Transverse colon (tissue), 4 donors: ENCODE measurements at places on chromosomes 5 and 9. TPM values are rescaled to one million over a fixed set of nuclear protein-coding genes. Genes with fewer than 3 reads are reported as not detected.

TAF11L10 gene
- total RNA-seq, result not detected

TMOD1 gene
- total RNA-seq, result 7.3 TPM

CDH18 gene
- not detected for total RNA-seq

BRD9 gene
- 34.0 TPM for total RNA-seq

SLC34A3 gene
- not detected for total RNA-seq

LCN15 gene
- not detected for total RNA-seq

TCERG1 gene
- total RNA-seq, result 116 TPM

UBE2QL1 gene
- total RNA-seq, result 0.64 TPM

PCDHA4 gene
- 3.2 TPM for total RNA-seq

INSYN2B gene
- total RNA-seq, result not detected

ITGA1 gene
- 42.6 TPM for total RNA-seq

FRRS1L gene
- 0.40 TPM for total RNA-seq

- DNase-seq, result no peak
Measured at GRCh38 chr5:53882676-53883031, 322.2 kb downstream of the NDUFS4 start.

- DNase-seq, result no peak
Measured at GRCh38 chr9:129549139-129549538, 71.8 kb downstream of the C9orf50 start.

- no peak for DNase-seq
Measured at GRCh38 chr5:103624035-103624480, 61.5 kb upstream of the NUDT12 start.

DNA sequence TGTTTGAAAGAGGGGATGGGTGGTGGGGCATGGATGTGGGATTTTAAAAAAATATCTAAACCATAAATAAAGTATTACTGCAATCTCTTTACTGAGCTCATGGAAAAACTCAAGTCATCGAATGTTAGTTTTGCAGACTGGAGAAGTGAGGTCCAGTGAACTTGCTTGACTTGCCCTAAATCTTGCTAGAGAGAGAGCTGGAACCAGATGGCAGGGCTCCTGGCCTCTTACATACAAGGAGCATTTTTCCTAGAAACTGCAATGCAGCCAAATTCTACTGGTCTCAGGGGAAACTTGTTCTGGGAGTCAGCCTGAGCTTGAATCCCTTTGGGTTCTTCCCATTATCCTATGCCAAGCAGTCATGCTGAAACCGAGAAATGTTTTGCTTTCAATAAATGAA, 2.9 kb upstream of the TGFBI start:
- DNase-seq, result no peak

DNA sequence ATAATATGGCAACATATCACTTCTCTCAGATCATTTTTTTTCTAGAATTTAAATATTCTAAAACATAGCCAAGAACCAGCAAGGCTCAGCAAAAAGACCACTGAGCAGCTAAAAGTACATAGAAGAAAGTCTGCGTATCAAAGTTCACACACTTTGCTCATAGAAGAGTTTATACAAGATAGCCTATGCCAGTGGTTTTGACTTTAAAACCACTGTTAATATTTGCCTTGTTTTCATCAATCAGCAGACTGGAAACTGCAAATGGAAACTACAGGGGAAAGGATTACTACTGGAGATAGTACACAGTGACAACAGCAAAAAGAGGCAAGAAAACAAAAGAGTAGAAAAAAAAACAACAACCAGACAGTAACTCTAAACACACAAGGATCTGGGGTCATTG, 483.3 kb downstream of the ZSWIM6 start:
- no peak for DNase-seq

DNA sequence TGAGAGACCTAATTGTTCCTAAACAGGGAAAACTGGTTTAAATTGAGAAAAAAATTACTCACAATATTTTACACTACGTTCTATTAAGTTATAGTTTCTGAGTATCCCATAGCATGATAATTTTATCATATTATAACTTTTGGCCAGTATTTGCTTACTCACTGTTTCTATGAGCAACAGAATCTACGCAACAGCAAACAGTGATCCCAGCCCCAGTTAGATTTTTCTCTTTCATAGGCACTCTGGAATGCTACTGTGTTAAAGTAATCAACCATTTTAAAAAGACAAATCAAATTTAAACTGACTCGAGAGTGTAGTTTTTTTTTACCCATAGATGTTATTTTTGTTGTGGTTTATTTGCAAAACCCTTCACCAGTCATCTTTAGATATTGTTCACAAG, 107.2 kb downstream of the XRCC4 start:
- DNase-seq, result no peak

GRCh38 chr5:439181-439580, 3.8 kb upstream of the EXOC3 start:
- no peak for DNase-seq

GRCh38 chr5:102529031-102529430, 30.2 kb upstream of the SLCO6A1 start:
- DNase-seq, result no peak

DNA sequence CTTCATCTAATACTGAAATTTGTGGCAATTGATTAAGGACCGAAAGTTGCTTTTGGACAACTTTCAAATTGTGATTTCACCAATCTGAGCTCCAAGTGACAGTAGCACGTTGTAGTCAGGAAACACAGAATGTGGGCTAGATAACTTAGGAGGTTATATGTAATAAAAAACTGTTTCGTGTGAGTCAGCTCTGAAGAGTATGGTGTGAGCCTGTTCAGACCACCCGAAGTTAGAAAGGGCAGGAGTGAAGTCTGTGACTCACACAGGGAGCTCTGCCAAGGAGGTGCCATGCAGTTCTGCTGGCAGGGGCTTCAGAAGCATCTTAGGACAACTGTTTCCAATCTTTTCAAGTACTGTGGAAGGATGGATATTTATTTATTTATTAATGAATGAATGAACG, 16.4 kb upstream of the ZBTB34 start:
- no peak for DNase-seq

- peak; percentile 51 for DNase-seq
Measured at GRCh38 chr9:89667726-89668125, 62.9 kb downstream of the GADD45G start.

GRCh38 chr9:128225770-128226411, 22.7 kb downstream of the DNM1 start:
- DNase-seq, result no peak

DNA sequence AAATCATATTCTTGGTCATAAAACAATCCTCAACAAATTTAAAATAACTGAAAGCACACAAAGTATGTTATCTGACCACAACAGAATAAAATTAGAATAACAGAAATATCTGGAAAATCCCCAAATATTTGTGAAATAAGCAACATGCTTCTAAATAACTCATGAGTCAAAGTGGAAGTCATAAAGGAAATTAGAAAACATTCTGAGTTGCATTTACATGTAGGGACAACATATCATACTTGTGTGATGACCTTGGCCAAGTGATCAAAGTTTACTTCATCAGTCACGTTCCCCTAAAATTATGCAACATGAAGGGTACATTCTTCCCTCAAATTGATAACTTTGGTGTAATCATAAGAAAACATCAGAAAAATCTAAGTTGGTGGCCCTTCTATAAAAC, 64.7 kb downstream of the CSF2 start:
- DNase-seq, result no peak

DNA sequence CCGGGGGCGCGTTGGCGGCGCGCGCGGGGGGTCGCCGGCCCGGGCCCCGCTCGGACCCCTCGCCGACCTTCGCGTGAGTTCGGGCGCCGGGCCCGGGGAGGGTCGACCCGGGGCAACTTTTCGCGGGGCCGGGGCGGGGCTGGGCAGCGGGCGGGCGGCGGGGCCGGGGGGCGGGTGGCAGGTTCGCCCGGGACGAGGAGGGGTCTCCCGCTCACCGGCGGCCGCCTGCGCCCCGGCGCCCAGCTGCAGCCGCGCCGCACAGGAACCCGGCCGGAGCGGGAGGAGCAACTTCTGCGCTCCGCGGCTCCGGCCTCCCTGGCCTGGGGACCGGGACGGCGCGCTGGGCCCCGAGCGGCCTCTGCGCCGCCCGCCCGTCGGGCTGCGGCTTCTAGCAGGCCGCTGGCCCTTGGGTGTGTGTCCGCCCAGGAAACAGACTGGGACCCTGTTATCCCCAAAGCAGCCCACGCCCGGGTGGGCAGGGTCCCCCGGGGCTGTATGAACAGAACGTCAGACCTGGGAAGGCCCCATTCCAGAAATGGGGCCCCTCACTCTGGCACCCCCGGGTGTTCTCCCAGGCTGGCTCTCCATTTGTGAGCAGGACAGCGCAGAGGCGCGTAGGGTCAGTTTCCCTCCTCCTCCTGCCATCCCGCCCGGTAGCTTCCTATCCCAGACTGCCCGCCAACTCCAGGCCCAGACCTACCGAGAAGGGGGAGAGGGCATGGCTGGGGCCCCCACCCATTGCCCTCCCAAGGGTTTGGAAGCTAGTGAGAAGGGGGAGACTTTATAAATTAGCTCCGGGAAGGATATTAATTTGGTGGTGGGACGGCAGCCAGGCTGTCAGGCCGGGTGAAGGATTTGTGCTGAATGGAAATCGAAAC, 708 bp downstream of the RXRA start:
- no peak for DNase-seq

- DNase-seq, result no peak
Measured at GRCh38 chr9:34151398-34151797, 24.9 kb upstream of the DCAF12 start.

- no peak for DNase-seq
Measured at GRCh38 chr9:131238402-131239021, 37.8 kb downstream of the FAM78A start.

DNA sequence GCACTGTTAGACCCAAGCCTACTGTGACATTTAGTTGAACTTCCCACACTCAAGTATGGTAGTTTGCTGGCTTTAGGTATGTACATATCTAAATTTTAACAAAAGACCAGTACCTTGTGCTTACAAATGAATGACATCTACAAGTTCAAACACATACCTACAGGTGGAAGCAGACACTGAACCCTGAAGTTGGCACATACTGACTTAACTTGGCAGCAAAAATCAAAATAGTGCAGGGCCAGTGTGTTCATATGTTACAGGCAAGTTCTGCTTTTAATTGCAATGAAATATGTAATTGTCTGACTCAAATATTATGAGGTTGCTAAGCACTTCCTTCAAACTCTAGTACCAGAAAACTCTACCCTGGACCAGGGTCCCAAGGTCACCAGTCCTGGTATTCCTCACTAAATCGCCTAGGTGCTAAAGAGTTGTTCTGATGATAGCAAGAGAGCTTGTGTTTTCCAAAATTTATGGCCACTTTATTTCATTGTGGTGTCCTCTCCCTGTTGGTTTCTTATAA, 77.4 kb downstream of the MEGF10 start:
- no peak for DNase-seq

DNA sequence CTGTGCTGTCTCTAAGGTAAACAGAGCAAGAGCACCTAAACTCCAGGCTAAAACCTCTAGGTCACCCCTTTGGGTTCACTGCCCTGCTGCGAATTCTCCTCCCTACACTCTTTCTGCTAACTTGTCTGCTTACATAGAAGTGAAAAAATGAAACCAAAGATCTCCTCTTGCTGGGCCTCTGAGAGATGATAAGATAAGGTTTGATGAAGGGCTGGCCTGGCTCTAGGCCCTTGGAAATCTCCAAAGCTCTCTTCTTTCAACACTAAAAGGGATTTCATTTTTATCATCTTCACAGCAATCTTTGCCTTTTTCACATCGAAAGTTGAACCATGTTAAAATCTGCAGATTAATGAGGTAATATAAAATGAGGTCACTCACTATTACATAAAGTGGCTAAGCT, 450.8 kb upstream of the TLE4 start:
- no peak for DNase-seq

DNA sequence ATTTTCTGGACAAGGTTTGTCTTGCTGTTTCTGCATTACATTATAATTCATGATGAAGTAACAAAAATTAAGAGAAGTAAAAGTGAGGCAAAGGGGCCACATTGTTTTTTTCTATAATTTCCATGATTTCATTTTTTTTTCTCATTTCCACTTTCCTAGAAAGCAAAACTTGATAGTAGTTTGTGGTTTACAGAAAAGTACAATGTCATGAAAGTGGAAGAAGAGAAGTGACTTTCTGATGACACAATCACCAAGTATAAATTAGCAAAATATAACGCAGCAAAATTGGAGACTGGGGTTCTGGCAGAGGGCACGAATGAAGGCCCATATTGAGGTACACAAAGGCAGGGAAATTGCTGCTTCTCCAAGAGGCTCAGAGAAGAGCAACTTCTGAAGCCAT, 5.0 kb upstream of the IFNA14 start:
- DNase-seq, result no peak

DNA sequence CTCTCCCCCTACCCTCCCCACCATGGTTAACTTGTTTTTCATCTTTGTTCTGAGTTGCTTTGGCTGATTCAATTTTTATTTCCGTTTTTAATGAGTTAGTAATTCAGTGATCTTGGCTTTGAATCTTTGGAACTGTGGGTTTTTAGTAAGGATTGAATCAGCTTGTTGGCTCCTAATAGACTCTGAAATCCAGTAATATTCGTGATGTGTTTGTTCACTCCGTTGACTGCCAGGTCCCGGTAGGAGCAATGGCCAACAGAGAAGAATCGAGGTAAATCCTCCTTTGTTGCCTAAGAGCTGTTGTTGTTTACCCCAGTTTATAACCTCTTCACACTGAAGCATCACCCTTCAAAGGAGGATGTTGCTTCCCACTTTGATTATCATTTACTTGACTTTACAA, 92.7 kb downstream of the PCSK1 start:
- DNase-seq, result no peak

- DNase-seq, result no peak
Measured at GRCh38 chr5:15791274-15791673, 291.3 kb downstream of the FBXL7 start.

- no peak for DNase-seq
Measured at GRCh38 chr5:102818934-102819333, 63.8 kb downstream of the PAM start.

GRCh38 chr9:33737811-33738606, 57.4 kb upstream of the PRSS3 start:
- peak; percentile 59 for DNase-seq

DNA sequence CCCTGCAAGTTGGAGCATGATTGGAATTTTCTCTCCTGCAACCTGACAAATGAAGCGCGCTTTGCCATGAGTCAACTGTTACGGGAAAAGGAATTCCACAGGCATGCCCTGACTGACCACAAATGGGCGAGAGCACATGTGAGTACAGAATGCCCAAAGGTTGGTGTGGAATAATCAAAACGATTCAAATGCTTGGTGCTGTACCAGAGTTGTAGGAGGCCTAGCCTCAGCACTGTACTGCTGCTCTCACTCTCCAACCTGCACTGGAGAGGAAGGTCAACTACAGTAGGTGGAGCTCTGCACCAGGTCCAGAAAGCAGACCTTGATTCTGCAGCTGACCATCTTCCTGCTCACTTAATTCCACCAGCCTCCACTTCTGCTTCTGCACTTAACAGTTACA, 406.9 kb upstream of the ACTBL2 start:
- peak; percentile 11 for DNase-seq

- DNase-seq, result no peak
Measured at GRCh38 chr5:152086668-152087067, 162.0 kb upstream of the GLRA1 start.

GRCh38 chr5:80825786-80826460, 134.2 kb upstream of the RASGRF2 start:
- no peak for DNase-seq

- no peak for DNase-seq
Measured at GRCh38 chr9:79913867-79914266, 342.1 kb downstream of the TLE4 start.
